ENCODE measurements at places on chromosomes 2 and 18. TPM values are rescaled to one million over a fixed set of nuclear protein-coding genes. Genes with fewer than 3 reads are reported as not detected.

GRCh38 chr2:156423674-156424282 is 12.4 kb upstream of the GPD2 start:
- H3K27ac ChIP-seq = no peak overlapping the region
- H3K27me3 ChIP-seq = peaks cover 13% of the 10 kb centered on the region
- H3K4me3 ChIP-seq = no peak overlapping the region
- no peaks in the 10 kb centered on the region for H3K4me1 ChIP-seq

RASGRP3 gene
- total RNA-seq = 42.1 TPM

DNA sequence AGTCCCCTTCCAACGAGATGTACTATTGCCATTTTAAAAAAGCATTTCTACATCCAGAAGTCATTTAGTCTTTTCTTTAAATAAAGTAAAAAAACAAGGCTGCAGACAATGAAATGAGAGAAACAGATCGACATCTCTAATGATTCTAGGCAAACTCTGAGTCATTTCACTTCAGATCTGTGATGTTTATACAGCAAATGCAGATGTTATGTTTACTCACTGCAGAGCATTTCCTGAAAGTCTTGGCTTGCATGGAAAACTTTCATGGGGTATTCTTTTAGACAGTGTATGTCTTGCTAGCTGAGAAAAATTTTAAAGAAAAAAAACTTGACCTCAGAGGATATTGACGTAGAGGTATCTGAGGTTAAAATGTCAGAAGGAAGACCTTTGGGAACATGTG is 797.4 kb downstream of the CNTNAP5 start:
- no peaks in the 10 kb centered on the region for H3K4me1 ChIP-seq
- H3K4me3 ChIP-seq = no peak overlapping the region
- no peak for DNase-seq
- no peaks in the 10 kb centered on the region for H3K27me3 ChIP-seq
- H3K27ac ChIP-seq = no peak overlapping the region

DNA sequence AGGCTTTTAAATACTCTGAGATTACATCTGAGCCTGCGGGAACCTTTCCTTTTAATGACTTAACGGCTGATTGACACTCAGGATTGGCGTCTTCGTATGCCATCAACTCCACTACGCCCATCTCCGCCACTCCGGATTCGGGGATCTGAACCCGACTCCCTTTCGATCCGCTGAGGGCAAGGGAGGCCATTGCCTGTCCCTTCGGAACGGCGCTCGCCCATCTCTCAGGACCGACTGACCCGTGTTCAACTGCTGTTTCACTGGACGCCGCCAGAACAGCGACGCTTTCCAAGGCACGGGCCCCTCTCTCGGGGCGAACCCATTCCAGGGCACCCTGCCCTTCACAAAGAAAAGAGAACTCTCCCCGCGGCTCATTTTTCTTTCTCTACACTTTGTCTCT is 90.4 kb downstream of the PID1 start:
- peak; percentile 6 for DNase-seq
- H3K36me3 ChIP-seq = no peaks in the 10 kb centered on the region
- no peak overlapping the region for H3K27ac ChIP-seq
- H3K27me3 ChIP-seq = no peaks in the 10 kb centered on the region

- H3K36me3 ChIP-seq = no peaks in the 10 kb centered on the region
- H3K4me1 ChIP-seq = peaks cover 21% of the 10 kb centered on the region
- no peak overlapping the region for H3K4me3 ChIP-seq
- no peak for DNase-seq
Measured at GRCh38 chr2:46485002-46485401, 5.6 kb downstream of the TMEM247 start.

MCEE gene
- 6.8 TPM for total RNA-seq

Measured in endothelial cell of umbilical vein (primary cell).